ENCODE measurements at places on chromosomes 7 and 10. TPM values are rescaled to one million over a fixed set of nuclear protein-coding genes. Genes with fewer than 3 reads are reported as not detected.

Gene SUN3
- not detected for total RNA-seq

DNA sequence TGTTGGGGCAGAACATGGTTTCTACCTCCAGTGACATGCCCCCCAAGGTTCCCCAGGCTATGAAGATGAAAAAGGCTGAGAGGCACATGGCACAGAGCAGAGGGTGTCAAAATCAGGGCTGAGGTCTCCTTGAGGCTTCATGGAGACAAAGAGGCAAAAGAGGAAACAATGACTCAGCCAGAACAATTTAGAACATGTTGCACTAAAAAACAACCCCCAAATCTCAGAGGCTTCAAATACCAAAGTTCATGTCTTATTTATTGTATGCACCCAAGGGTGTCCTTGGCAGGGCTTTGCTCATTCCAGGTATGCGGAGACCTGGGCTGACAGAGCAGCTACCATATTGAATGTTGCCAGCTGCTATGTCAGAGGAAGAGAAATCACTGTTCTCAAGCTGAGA, 964.1 kb downstream of the GRID1 start:
- H3K27me3 ChIP-seq, result no peaks in the 10 kb centered on the region
- no peak overlapping the region for H3K4me3 ChIP-seq
- no peak overlapping the region for H3K27ac ChIP-seq
- no peak for DNase-seq
- H3K36me3 ChIP-seq, result no peaks in the 10 kb centered on the region
- H3K4me1 ChIP-seq, result no peaks in the 10 kb centered on the region

Gene EN2
- total RNA-seq, result under 0.01 TPM

DNA sequence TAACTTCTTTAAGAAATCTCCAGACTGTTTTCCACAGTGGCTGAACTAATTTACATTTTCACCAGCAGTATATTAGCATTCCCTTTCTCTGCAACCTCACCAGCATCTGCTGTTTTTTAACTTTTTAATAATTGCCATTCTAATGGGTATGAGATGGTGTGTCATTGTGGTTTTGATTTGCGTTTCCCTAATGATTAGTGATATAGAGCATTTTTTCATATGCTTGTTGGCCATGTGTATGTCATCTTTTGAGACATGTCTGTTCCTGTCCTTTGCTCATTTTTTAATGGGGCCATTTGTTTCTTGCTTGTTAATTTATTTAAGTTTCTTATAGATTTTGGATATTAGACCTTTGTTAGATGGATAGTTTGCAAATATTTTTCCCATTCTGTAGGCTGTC, 68.8 kb downstream of the SLC39A12 start:
- H3K36me3 ChIP-seq, result no peaks in the 10 kb centered on the region
- no peaks in the 10 kb centered on the region for H3K27me3 ChIP-seq
- H3K4me3 ChIP-seq, result no peak overlapping the region
- DNase-seq, result no peak

GRCh38 chr7:129228633-129229032, 3.8 kb downstream of the AHCYL2 start:
- no peak overlapping the region for H3K4me3 ChIP-seq
- no peaks in the 10 kb centered on the region for H3K4me1 ChIP-seq
- no peaks in the 10 kb centered on the region for H3K27me3 ChIP-seq
- no peak overlapping the region for H3K27ac ChIP-seq

- H3K27me3 ChIP-seq, result no peaks in the 10 kb centered on the region
- H3K36me3 ChIP-seq, result no peaks in the 10 kb centered on the region
- H3K4me1 ChIP-seq, result peaks cover 7% of the 10 kb centered on the region
- H3K4me3 ChIP-seq, result no peak overlapping the region
- no peak overlapping the region for H3K27ac ChIP-seq
Observed at GRCh38 chr7:30970074-30970473, 6.3 kb downstream of the GHRHR start.

Gene CALHM1
- not detected for total RNA-seq

Gene FKBP6
- not detected for total RNA-seq

DNA sequence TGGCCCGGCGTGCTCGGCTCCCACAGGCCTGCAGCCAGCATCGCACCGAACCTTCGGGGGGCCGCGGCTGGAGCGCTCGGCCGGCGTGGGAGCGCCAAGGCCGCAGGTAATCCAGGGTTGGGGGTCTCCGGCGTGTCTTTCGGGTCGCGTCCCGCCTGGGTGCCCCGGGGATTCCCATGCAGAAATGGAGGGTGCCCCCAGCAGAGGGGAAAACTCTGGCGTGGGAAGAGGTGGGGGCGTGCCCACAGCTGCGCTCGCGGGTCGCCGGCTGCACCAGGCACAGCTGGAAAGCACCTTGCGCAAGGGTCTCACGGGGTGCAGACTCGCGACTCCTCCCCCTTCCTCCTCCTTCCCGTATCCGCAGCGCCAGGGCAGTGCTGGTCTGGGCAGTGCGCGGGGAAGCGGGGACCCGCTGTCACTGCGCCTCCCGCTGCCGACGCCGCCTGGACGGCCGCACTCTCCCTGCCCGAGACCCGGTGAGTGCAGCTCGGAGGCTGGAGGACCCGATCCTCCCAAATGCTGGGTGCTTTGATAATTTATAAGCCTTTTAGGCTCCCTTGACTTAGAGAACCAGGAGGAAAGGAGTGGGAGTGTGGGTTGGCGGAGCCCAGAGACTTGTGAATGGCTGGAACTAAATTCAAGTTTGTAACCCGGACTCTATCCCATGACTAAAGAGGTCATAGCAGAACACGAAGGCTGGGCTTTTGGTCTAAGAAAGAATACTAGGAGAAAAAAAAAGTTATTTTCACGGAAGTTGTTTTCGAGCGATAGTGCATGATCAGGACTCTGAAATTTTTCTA, 489 bp downstream of the MAP3K8 start:
- peaks cover 4% of the 10 kb centered on the region for H3K36me3 ChIP-seq
- H3K27ac ChIP-seq, result peak overlapping the region; percentile 96
- H3K4me1 ChIP-seq, result peaks cover 24% of the 10 kb centered on the region
- peak; percentile 63 for DNase-seq
- H3K4me3 ChIP-seq, result peak overlapping the region; percentile 71

Gene ACSM6
- total RNA-seq, result not detected
